ENCODE measurements at places on chromosomes 3 and 15.

DNA sequence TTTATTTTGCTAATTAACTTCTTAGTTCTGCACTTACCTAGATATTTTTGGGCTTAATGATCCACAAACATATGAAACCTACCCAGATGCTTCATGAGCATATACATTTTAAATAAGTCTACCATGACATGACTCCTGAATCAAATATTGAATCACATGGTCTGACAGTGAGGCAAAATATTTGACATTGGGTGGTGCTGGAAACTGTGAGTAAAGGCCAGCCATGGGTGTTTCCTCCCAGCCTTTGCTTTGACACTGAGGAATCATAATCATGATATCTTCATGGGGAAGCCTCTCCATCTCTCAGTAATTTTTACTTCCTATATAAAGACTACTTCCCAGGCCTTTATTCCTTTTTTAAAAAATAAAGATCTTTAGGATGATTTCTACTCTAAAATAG, 22.8 kb upstream of the SSR3 start:
- DNase-seq, result no peak

- DNase-seq, result no peak
These were observed 77.7 kb upstream of the ACAN start for GRCh38 chr15:88725305-88726210.

- no peak for DNase-seq
These were observed 29.9 kb downstream of the PDIA5 start for GRCh38 chr3:123096731-123097130.

GRCh38 chr3:197427021-197427420, 128.6 kb upstream of the DLG1 start:
- DNase-seq, result no peak

GRCh38 chr3:138945709-138946662, 951 bp downstream of the FOXL2 start:
- no peak for DNase-seq

GRCh38 chr15:50113187-50113505, 5.9 kb downstream of the ATP8B4 start:
- DNase-seq, result no peak

GRCh38 chr3:160748787-160749186, 7.2 kb upstream of the PPM1L start:
- no peak for DNase-seq
